ENCODE measurements at places on chromosomes 2 and 18.

- DNase-seq: no peak
Measured at GRCh38 chr2:180690611-180691010, 289.8 kb upstream of the UBE2E3 start.

GRCh38 chr2:219658196-219658846, 30.9 kb downstream of the SLC4A3 start:
- DNase-seq: no peak

DNA sequence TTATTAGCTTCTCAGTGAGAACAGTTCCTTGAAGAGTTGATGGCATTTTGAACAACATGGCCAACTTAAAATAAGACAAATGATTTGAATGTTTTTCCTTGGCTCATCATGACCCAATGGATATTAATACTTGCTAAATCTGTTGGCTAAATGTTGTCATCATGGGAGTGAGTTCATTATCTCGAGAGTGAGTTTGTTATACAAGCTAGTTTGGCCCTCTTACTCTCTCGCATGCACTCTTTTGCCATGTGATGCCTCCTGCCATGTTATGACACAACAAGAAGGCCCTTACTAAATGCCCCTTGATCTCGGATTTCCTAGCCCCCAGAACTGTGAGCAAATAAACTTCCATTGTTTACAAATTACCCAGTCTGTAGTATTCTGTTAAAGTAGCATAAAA, 22.9 kb upstream of the SANBR start:
- no peak for DNase-seq

GRCh38 chr18:62445386-62445917, 77.4 kb upstream of the ZCCHC2 start:
- no peak for DNase-seq

GRCh38 chr2:2527148-2527547, 196.1 kb upstream of the MYT1L start:
- no peak for DNase-seq

DNA sequence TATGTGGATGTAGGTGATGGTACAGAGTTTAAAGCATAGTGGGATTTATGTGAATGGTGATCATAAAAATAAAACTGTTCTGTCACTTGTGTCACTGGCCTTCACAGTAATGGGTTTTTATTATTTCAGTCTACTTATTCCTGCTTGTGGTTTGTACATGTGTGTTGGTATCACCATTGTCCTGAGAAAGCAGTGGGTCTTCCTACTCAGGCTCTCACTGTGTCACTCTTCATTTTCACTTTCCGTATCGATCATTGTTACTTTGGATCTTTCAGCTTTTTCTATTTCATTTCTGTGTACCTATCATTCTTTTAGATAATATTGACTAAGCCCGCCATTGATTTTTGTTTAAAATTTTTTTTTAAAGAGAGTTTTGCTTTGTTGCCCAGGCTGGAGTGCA, 7.4 kb downstream of the MRPL30 start:
- no peak for DNase-seq

DNA sequence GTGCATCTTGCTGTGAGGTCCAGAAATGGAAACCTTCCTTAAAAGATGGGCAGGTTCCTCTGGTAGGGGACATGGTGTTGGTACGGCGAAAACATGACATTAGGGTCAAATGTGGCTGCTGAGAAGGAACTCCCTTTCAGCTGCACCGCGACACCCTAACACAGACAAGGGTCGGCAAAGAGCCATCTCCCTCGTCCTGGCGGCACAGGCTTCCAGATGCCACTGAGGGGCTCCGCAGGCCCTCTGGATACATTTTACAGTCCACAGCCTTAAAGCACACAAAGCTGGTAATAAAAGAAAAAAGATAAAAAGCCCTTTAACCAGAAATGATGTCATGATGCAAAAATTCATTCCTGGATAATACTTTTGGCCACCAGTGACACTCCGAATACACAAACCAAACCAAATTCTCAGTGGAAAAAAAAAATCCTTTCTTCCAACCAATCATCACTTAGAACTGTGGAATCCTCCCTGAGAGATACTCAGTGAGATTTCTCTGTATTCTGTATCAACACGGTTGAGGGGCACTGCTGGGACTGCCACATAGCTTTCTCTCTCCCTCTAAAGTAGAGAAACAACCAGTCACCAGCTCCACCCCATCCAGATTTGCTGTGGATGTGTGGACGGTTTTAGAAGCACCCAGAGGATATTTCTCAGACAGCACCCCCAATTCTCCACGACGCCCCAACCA, 174.8 kb downstream of the HDAC4 start:
- no peak for DNase-seq

DNA sequence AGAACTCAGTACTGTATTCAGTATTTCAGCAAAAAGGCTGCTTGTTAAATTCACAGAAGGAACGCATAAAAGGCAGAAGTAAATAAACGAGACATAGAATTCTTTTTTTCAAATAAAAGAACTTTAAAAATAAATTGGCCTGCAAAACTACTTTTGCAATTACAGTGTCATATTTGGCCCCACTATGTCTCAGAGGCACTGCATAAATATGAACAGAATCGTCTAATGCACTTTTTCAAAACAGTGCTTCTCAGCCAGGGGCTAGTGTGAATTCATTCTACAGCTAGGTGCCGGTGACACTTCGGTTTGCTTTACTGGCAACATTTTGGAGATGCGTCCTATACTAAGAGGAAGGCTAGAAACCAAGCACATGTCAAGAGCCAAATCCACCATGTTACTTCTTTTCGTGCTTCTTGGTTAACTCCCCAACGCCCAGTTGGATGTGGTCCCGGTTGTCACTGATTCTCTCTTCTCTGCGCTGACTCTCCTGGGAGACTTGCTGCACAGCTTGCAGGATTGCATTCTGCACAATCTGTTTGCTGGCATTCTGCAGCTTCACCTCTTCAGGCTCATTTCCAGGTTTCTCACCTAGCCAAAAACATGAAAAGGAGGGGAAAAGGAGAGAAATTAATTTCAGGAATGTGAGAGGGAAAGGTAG, 51.8 kb downstream of the AKAIN1 start:
- DNase-seq: no peak

GRCh38 chr18:76367168-76368125, 127.6 kb downstream of the ZNF516 start:
- no peak for DNase-seq

GRCh38 chr2:143996974-143997373, 522.9 kb downstream of the ZEB2 start:
- no peak for DNase-seq

DNA sequence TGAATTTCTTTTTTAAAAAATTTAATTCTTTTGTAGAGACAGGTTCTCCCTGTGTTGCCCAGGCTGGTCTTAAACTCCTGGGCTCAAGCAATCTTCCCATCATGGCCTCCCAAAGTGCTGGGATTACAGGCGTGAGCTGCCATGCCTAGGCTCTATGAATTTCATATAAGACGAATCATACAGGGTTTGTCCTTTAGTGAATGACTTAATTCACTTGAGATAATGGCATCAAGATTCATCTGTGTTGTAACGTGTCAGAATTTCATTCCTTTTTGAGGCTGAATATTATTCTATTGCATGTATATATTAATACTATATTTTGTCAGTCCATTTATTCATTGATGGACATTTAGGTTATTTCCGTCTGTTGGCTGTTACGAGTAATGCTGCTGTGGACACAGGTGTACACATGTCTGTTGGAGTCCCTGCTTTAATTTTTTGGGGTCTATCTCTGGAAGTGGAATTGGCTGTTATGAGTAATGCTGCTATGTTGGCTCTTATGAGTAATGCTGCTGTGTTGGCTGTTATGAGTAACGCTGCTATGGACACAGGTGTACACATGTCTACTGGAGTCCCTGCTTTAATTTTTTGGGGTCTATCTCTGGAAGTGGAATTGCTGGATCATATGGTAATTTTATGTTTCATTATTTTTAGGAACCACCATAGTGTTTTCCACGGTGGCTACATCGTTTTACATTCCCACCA, 210.6 kb downstream of the CAMKMT start:
- no peak for DNase-seq

DNA sequence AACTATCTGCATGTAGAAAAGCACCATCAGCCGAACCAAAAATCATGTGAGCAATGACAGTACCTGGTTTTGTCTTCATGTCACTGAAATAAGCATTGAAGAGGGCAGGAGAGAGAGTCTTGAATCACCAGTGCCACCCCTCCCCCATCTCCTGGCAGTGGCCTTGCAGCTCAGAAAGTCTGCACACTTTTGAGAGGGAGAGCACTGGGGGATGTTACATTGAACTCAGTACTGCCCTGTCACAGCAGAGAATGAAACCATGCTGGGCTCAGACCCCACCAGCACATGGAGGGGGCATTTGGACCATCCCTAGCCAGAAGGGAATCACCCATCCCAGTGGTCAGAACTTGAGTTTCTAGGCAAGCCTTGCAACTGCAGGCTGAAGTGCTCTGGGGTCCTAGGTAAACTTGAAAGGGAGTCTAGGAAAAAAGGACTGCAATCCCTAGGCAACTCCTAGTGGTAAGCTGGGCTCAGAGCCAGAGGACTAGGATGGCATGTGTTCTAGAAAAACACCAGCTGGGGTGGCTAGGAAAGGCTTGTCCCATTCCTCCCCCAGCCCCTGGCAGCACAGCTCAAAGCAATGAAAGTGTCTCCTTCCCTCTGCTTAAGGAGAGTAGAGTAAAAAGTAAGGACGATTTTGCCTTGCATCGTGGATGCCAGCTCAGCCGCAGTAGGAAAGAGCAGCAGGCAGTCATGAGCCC, 259.9 kb upstream of the MYT1L start:
- DNase-seq: no peak

- no peak for DNase-seq
Measured at GRCh38 chr2:165144315-165144714, 59.5 kb downstream of the SCN3A start.

GRCh38 chr2:240432430-240432819, 3.0 kb upstream of the GPC1 start:
- no peak for DNase-seq

GRCh38 chr18:55097456-55098170, 138.4 kb upstream of the CCDC68 start:
- DNase-seq: no peak

DNA sequence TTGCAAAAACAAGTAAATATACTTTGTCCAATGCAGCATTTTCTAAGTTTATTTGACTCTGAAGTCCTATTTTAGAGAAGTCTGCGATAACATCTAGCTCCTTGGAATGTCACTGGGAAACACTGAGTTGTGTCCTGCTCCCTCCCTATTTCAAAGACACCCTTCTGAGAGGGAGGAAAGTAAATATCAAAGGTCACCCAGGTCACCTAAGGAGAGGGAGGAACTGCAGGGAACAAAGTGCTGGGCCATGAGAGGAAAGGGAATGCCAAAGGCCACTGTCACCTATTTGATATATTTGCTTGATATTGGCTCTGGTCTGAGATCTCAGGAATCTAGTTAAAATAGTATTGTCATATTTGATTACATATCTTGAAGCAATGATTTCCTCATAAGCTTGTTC, 201.3 kb downstream of the GCA start:
- DNase-seq: no peak

DNA sequence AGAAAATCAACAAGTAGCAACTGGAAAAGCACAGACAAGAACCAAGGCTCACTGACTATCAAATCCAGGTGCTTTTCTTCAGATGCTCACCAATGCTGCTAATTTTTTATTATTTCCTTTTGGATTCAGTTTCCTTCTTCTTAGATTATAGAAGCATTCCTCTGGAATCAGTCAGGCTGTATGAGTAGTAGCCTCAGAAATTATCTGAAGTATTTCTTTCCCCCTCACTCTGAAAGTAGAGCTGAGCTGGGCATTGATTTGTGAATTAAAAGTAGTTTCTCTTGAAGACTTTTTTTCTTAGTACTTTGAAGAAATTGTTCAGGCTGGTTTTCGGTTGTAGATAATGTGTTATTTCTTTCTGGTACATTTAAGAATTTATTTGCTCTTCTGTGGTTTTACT, 273.7 kb downstream of the NOL4 start:
- no peak for DNase-seq

DNA sequence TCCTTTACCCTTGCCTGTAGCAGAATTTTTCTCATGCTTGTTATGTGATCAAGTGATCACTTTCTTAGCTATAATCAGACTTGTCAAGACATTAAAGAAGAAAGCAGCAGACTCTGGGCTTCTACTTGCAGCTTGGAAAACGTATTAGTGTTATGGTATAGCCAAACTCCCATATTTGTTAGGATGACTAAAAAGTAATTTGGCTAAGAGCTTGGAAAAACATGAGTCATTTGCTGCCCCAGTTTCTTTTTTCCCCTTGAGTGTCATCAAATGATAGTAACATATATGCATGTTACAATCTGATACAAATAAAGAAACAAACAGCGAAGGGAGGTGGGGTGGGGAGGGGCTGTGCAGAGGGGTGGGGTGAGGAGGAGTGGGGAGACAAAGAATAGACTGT, 155.5 kb downstream of the IKZF2 start:
- DNase-seq: no peak

DNA sequence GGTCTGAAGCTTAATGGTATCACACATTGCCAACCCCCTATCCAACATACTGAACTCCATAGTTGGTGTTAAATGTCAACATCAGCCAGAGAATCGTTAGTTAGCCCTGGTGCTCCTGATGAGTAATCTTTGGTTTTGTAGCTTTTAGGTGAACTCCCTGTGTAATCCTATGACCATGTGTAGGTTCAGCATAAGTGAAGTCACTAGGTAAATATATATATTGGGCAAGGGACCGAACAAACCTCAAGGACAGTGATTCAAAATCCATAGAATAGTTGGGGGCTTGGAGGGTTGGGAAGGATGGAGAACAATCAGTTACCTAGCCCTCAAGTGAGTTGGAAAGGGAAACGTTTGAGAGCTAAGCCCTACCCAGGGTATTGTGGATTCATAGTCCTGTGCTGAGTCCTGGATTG, 16.0 kb upstream of the AP1S3 start:
- no peak for DNase-seq

- DNase-seq: no peak
Measured at GRCh38 chr2:53632714-53633113, 134.9 kb upstream of the CHAC2 start.

DNA sequence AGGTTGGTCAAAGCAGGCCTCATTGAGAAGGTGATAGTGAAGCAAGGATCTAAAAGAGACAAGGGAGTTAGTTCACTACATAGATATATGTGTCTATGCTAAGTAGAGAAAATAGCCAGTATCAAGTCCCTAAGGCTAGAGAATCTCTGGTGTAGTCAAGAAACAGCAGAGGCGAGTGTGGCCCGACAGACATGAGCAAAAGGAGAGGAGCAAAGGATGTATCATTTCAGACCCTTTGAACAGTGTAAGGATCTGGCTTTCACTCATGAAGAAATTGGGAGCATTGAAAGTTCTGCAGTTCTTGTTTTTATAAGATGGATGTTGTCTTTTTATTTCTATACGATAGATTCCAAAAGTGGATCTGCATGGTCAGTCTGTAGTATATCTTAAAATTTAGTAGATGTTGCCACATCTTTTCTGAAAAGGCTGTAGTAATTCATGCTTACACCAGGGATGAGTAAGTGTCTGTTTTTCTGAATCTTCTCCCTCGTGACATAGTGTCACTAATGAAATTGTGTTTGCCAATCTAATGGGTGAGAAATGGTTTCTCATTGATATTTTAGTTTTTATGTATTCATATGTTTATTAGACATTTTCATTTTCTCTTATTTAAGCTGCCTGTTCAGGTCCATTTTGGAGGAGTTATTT, 18.8 kb downstream of the SP100 start:
- DNase-seq: no peak

DNA sequence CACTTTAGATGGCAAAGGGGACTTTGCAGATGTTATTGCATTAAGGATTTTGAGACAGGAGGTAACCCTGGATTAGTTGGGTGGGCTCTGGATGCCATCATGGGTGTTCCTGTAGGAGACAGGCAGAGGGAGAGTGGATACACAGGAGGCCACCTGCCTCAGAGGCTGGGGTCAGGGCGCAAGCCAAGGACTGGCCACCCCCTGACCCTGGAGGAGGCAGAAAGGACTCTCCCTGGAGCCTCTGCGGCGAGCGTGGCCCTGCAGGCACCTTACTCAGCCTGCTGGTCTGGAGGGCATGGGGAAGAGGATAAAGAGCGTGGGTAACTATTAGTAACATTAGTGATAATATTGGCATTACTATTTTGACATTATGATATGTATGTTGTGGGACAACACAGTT, 21.6 kb upstream of the OTOS start:
- DNase-seq: no peak

All from activated naive CD4-positive, alpha-beta T cell (primary cell).